ENCODE measurements at places on chromosomes 3 and 15. TPM values are rescaled to one million over a fixed set of nuclear protein-coding genes. Genes with fewer than 3 reads are reported as not detected.

DNA sequence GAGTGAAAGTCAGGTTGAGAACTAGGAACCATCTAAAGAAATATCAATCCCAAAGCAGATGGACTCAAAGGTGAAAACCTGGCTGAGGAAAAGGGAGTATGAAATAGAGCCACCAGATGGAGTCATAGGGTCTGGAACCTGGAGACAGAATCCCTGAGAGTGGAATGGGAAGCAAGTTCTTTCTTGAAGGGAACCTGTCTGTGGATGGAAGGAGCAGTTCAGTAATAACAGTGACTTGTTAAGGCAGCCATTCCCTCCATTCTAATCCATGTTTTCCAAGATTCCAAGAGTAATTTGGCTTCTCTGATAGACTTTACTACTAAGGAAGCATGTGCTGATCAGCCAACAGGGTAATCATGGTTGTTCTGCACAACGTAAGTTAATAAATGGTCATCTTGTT lies 22.5 kb upstream of the AQP9 start:
- no peak for DNase-seq

DNA sequence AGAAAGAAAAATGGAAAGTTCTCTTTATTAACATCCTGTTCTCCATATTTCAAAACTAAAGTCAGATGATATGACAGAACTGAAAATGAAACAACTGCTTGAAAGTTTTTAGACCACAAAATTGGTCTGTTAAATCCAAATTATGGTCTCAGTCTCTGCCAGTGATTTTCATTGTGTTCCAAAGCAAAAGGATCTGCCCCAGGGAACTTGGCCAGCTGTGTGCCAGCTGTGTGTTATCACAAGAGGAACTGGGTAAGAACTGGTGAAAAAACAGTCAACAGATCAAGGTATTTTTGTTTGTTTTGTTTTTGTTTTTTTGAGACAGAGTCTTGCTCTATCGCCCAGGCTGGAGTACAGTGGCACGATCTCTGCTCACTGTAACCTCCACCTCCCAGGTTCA lies 323.3 kb downstream of the CTNNB1 start:
- no peak for DNase-seq

DNA sequence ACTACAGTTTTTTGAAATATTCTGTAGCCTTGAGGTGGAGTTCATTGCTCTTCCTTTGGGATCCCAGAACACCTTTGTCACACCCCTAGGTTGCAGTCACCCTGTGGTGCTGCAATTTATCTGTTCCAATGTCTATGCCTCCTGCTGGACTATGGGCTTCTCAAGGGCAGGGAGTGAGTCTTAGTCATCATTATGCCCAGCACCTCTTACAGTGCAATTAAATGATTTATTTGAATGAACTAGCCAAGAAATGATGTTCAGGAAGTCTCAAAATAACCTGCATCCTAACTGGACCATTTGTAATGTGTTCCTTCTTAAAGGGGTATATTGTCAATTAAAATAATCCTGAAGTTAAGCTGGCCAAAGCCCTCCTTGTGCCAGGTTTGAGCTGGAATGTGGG lies 28.5 kb downstream of the SHC4 start:
- no peak for DNase-seq

- DNase-seq, result no peak
Observed at GRCh38 chr15:80620141-80620540, 75.0 kb upstream of the ABHD17C start.

- DNase-seq, result no peak
Observed at GRCh38 chr3:171673951-171674350, 136.3 kb downstream of the PLD1 start.

IGF2BP2 gene
- total RNA-seq, result not detected
